Hepatocyte (in vitro differentiated cells): ENCODE measurements at places on chromosomes 7 and 10. TPM values are rescaled to one million over a fixed set of nuclear protein-coding genes. Genes with fewer than 3 reads are reported as not detected.

The GRM3 gene
- total RNA-seq, result 0.03 TPM in 1 of 2 replicates, not detected in the other

The TRPV6 gene
- 3.5 and 5.9 TPM in 2 replicates for total RNA-seq

The CFAP70 gene
- total RNA-seq, result 1.8 and 3.9 TPM in 2 replicates

The ZDHHC16 gene
- 54.4 and 57.0 TPM in 2 replicates for total RNA-seq

The YAE1 gene
- 33.9 and 36.3 TPM in 2 replicates for total RNA-seq

The PCLO gene
- total RNA-seq, result 4.2 and 8.1 TPM in 2 replicates

The SH2B2 gene
- 3.2 and 3.8 TPM in 2 replicates for total RNA-seq

The ZNF804B gene
- total RNA-seq, result 0.08 TPM in 1 of 2 replicates, not detected in the other

The NUDT1 gene
- total RNA-seq, result 6.5 and 9.6 TPM in 2 replicates

The LLCFC1 gene
- not detected in 2 replicates for total RNA-seq

The VAX1 gene
- not detected in 2 replicates for total RNA-seq

The ABCF2 gene
- total RNA-seq, result 35.3 and 35.8 TPM in 2 replicates
